ENCODE measurements at places on chromosomes 6 and 20.
A peak's percentile ranks its signal among the peaks of the same experiment; 100 is the strongest.

- no peak for DNase-seq
Measured at GRCh38 chr20:50562262-50562701, 52.1 kb downstream of the PTPN1 start.

DNA sequence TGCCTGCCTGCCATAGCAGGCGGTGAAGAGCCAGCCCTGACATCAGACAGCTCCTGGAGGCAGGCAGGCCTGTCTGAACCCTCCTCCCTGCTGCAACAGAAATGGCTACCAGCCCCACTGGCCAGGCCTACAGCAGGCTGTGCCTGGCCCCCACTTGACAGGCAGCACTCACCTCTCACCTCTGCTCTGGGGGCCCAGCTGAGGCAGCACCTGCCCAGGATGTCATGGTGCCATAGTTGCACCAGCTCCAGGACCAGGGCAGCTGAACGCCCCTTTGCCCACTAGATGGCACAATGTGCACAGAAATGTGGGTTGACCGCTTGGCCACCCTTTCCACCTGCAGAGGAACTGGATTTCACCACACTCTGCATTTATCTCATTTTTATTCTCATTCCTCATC is 30.6 kb downstream of the MRPL14 start:
- DNase-seq: peak; percentile 54

GRCh38 chr20:53693262-53693871 is 99.7 kb upstream of the ZNF217 start:
- DNase-seq: no peak

GRCh38 chr6:111793711-111794111 is 79.5 kb downstream of the FYN start:
- DNase-seq: peak; percentile 62

- DNase-seq: no peak
Measured at GRCh38 chr6:52904562-52905279, 4.8 kb downstream of the GSTA3 start.

- DNase-seq: no peak
Measured at GRCh38 chr6:119728935-119729334, 379.4 kb upstream of the MAN1A1 start.

- no peak for DNase-seq
Measured at GRCh38 chr6:5752391-5752680, 254.4 kb downstream of the NRN1 start.

DNA sequence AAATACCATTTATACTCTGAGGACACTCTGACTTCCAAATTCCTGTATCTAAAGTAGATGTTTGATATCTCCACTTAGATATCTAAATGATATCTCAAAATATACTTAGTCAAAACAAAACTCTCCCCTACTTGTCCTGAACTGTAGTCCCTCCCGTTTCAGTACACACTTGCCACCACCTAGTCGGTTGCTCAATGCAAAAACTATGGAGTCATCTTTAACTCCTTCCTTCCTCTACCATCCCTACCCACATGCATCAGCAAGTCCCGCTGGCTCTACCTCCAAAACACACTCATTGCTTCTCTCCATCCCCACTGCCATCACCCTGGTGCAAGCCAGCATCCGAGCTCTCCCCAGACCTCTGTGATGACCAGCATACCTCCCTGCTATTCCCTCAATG is 13.2 kb downstream of the STX7 start:
- DNase-seq: no peak

- DNase-seq: no peak
Measured at GRCh38 chr6:108294297-108294726, 542 bp upstream of the AFG1L start.

GRCh38 chr20:11380283-11380682 is 537.4 kb upstream of the BTBD3 start:
- no peak for DNase-seq

GRCh38 chr6:106155219-106155830 is 69.2 kb downstream of the PRDM1 start:
- no peak for DNase-seq

- DNase-seq: no peak
Measured at GRCh38 chr6:5990786-5991185, 15.9 kb downstream of the NRN1 start.

GRCh38 chr6:40671001-40671693 is 84.0 kb upstream of the LRFN2 start:
- DNase-seq: no peak

GRCh38 chr6:3542032-3542640 is 85.3 kb upstream of the SLC22A23 start:
- no peak for DNase-seq

GRCh38 chr6:50381099-50381415 is 331.3 kb upstream of the DEFB112 start:
- DNase-seq: no peak

DNA sequence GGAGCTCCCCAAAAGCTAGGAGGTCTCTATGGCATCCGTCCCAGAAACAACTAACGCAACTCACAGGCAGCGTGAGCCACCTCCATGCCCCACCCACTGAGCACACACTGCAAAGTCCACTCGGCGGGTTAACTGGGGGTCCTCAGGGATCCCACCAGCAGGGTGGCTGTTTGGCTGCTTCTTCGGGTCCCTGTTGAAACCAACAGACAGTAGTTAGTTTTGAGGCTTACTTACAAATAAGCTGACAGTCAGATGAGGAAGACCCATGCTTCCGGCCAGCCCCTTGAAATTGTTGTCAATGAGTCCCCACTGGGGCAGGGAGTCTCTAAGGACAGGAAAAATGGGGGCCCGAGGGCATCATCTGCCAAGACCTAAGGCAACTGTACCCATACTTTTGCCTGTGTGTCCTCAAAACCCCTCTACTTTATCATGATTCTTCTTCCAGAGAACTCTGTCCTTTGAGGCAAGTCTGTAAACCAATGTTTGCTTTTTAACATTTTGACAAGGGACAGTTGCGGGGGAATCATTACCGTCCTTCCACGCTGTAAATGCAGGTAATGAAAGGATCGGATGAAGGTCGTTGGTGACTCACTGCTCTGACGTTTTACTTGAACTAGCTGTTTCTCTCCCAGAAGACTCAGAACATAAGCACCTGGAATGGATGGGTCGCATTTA is 2.2 kb upstream of the PCK1 start:
- no peak for DNase-seq

DNA sequence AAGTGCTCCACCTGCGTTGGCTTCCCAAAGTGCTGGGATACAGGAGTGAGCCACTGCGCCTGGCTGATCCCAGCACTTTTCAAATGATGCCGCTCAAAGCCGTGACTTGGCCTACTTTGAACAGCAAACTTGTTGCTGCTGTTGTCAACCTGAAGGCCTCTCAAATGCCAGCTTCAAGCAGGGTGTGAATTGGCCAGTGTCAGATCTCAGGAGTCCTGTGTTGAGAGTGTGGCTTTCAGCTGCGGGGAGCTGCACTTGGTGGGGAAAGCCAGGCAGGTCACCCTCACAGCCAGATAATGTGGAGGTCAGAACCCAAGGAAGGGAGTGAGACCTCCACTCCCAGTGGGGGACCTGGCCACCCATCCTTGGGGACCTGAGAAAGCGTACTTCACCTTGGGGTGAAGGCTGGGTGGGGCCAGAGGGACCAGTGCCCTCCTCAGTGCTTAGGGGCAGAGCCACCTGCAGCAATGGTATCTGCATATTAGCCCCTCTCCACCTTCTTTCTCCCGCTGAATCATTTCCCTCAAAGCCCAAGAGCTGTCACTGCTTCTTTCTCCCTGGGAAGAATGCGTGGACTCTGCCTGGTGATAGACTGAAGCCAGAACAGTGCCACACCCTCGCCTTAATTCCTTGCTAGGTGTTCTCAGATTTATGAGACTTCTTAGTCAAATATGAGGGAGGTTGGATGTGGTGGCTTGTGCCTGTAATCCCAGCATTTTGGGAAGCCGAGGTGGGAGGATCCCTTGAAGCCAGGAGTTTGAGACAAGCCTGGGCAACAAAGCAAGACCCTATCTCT is 19.1 kb upstream of the PANK2 start:
- DNase-seq: no peak

DNA sequence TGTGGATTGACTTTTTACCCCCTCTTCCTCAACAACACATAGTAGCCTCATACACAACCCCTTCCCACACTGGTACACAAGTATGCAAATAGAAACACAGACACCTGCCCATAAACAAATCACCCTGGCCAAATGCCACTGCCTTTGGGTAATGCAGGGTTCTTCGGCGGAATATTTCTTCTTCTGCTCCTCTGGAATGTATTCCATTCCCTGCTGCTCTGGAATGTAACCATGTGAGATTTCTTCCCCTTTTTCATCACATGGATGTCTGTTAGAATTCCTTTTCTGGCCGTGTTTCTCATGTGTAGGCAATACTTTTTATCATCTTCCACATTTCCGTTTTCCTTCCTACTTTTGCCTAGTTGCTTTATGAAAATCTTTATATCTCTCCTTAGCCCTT is 76.1 kb upstream of the TPD52L1 start:
- no peak for DNase-seq

GRCh38 chr6:56172144-56172543 is 75.2 kb downstream of the COL21A1 start:
- no peak for DNase-seq

DNA sequence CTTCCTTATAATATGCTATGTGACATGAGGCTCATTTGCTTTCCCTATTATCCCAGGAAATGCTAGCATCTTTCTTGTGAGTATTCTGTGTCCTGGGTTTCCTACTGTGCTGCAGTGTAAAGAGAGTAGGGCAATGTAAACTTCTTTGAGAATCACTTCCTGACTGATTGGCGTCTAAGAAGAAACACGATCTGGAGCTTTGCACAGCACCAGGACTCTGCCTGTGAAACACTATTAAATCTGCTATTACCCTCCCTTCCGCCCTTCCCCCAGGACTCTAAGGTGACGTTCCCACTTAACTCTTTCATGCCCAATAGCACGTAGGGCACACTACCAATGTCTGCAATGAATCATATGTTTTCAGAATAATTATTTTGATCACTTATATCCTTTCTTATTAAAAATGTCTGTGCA is 607.3 kb upstream of the CITED2 start:
- no peak for DNase-seq

DNA sequence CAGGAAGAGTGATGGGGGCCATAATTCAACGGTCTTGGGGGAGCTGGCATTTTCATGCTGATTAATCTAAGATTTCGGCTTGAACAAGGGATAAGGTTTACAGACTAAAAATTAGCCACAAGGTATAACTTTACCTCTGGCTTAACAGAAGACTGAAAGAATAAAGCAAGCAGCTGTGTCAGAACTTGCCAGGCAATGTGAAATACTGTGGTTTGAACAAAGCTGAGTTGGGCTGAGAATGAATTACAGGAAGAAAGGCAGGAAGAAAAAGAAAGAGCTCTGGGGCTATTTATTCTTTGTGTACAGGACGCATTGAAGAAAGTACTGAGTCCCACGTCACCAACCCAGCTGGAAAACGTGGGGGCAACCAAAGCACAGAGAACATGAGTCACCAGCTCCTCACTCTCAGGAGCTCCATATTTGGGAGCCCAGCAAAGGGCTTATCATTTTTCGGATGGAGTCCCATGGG is 121.5 kb upstream of the NEDD9 start:
- peak; percentile 70 for DNase-seq

DNA sequence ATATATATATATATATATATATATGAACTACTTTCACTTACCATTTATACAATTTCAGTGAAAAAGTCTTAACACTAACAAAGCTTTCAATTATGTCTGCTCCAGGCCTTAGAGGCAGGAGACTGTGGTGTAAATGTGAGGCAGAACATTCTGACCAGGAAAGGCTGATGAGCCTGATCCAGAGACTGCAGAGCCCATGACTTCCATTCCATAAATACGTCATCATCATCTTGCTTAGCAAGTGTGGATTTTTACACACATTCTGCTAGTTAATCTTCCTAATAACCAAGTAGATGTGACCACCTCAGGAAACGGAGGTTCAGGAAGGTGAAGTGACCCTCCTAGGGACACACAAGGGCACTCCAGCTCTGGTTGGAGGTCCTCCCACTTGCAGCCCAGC is 14.9 kb downstream of the TRERF1 start:
- DNase-seq: no peak

GRCh38 chr6:82906951-82907350 is 158.7 kb downstream of the UBE3D start:
- no peak for DNase-seq

- DNase-seq: peak; percentile 17
Measured at GRCh38 chr20:38601216-38602184, at the start of gene ARHGAP40. TSS of gene ARHGAP40 (plus strand) at chr20:38601809.

DNA sequence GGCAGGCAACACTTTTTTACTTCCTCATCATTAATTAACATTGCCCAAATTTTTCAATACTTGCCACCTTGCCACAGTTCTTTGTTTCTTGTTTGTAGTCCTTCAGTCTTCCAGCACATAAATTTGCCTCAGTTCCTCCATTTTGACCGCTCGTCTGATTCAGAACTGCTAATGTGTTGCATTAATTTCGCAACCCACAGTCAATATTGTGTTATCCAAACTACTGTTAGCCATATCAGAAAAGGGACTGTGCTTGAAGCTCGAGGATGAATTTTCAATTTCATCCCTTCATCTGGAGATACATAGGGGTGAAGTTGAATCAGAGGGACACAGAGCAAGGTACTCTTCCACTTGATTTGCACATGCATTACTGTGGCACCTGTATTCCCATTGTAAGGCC is 421.5 kb downstream of the CDKAL1 start:
- DNase-seq: no peak

DNA sequence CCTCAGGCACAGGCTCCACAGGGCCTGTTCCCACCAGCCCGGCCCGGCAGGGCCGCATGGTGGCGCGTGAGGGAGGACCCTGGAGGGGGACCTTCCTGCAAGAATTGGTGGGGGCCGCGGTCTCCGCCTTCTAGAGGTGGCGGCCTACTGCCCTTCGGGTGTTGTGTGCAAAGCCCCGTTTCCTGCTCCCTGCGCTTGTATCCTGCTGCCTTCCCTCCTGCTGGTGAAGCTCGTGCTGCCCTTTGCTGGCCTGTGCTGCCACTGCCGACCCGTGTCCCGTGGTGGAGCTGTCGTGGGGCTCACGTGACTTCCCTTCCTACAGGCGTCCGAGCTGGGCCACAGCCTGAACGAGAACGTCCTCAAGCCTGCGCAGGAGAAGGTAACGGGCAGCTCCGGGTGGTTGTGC is 8.4 kb upstream of the COL20A1 start:
- no peak for DNase-seq

DNA sequence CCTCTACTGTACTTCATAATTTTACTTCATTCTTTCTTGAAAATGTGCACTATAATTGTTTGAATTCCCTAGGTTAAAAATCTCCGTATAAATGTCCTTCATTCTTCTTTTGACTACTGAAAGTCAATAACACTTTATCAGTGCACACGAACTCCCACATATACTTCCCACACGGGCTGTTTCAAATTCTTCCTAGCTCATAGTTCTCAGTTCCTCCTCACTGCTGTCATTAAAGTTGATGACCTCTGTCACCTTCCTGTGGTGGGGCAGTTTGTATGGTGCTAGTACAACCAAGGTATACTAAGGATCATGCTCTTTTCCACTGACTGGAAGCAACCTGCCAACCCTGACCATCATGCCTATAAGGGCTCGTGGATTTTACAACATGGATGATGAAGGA is 40.0 kb upstream of the CD2AP start:
- no peak for DNase-seq

GRCh38 chr6:78639111-78640110 is 227.9 kb upstream of the IRAK1BP1 start:
- DNase-seq: no peak

- no peak for DNase-seq
Measured at GRCh38 chr6:108685970-108686369, 125.3 kb downstream of the FOXO3 start.

- no peak for DNase-seq
Measured at GRCh38 chr20:62272200-62272599, 30.6 kb upstream of the ADRM1 start.

Data from stimulated activated CD8-positive, alpha-beta memory T cell treated with anti-CD3 and anti-CD28 coated beads, Interleukin-15, amount 100 ng/mL, for 48 hours (primary cell).